CD4-positive, alpha-beta T cell treated with Interleukin-17A for 1 hour (primary cell): ENCODE measurements at places on chromosomes 13 and 19.
A peak's percentile ranks its signal among the peaks of the same experiment; 100 is the strongest.

DNA sequence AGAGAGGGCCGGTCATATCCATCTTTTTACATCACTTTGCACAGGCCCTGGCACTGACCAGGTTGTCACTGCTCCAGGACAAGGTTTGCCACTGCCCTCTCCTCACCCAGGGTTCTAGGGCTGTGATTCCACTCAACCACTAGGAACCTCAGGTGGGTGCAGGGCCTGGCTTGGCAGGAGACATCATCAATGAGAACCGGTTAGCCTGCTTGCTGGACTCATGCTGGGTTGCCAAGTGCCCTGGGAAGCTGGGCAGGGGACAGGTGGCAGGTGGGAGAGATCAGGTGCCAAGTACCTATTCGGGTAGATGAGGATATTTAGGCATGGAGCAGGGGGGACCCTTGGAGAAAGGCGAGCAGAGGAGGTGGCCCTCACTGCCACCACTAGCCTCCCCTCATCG is 4.2 kb upstream of the CERS4 start:
- no peak for DNase-seq

GRCh38 chr13:61989978-61990377 is 574.3 kb upstream of the PCDH20 start:
- DNase-seq = no peak

DNA sequence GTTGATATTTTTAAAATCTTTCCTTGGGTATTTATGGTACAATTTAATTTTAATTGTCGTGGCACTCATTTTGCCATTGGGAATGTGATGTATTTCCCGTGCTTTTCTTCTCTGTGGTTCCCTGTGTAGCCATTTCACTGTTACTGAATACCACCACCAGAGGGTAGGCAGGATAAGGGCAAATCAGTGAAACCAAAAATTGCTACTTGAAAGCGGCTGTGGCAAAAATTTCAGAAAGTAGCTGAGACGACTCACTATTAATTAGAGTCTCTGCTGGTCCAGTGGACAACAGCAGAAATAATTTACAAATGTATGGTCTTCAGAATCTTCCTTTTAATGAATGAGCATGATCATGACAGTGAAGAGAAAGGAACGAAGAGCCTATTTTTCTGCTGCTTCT is 34.4 kb upstream of the MIR17HG start:
- peak; percentile 59 for DNase-seq

DNA sequence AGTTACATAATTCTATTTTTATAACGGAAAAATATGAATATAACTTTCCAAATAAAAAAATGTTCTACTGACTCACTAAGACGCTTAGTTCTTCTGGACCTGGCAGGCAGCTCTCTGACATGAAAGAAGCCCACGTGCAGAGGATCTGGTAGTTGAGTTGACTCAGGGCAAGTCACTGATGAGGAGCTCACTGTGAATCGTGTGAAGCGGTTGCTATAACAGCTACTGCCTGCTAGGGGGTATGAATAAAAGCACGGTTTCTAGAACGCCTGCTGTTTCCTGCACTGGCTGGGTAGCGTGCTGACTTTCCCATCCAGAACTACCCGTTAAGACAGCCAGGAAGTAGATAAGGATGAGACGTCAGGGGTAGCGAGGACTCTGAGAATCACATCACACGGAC is 54.7 kb upstream of the WASF3 start:
- peak; percentile 3 for DNase-seq

DNA sequence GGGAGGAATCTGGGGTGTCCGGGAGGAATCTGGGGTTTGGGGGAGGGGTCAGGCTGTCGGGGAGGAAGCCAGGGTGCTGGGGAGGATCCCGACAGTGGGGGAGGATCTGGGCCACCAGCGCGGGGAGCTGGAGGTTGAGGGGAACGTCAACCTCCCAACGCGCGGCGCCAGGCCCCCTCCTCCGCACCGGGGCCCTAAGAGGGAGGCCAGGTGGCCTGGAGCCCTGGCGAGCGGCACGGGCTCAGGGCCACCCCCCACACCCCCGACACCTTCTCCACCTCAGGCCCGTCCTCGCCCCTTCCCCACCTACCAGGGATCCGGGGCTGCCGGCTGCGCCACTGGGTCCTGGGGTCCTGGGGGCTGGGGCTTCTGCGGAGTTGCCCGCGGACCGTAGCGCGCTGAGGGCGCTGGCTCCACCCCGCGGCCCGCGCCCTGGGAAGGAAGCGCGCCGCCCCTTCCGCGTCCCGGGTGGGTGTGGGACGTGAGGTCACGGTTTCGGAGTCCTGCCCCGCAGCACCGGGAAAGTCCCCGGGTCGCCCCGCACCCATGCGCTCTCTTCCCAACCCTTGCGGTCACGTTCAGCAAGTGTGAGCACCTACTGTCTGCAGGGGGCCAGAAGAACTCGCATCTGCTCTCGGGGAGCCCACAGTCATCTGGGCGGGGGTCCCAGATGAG is at the start of gene TICAM1:
Gene TICAM1, minus strand, starts transcription at position 409 of the 675 bp plus-strand sequence. CDS start 13,335 bp downstream, outside the sequence.
- DNase-seq = peak; percentile 91

GRCh38 chr19:1362387-1363257 is 21.1 kb upstream of the NDUFS7 start:
- no peak for DNase-seq

- DNase-seq = no peak
These were observed 92.3 kb downstream of the RFC3 start for GRCh38 chr13:33910255-33910654.

DNA sequence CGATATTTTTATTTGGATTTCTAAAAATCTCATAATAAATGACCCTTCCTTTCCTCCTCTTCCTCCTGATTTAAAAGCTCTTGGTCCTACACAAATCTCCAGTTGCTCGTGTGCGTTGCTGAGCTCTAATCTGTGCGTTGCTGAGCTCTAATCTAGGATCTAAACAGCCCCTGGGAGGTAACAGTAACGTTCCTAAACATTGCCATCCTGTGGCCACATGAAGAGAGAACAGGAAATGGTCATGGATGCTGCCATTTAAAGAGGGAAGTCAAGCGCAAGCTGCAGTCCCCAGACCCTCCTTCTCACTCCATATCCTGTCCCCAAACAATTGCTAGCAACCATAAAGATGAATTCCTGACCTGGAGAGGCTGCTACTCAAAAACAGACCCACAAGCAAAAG is 170.8 kb downstream of the NUFIP1 start:
- DNase-seq = no peak

- no peak for DNase-seq
These were observed 94.3 kb upstream of the MBNL2 start for GRCh38 chr13:97127842-97128241.

DNA sequence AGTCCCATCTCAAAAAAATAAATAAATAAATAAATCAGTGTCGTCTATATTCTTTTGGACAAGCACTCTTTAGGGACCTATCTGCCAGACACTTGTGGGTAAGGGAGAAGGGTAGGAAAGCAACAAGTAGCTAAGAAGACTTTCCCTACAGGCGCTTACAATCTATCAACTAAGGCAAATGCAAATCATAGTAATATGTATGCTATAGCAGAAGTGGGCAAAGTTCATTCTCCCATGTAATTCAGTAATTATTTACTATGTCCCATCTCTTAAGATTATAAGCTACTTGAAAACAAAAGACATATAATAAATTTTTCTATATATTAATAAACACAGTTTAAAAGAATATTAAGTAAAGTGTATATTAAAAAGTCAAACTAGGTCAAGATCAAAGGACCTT is 16.5 kb downstream of the ELF1 start:
- no peak for DNase-seq

DNA sequence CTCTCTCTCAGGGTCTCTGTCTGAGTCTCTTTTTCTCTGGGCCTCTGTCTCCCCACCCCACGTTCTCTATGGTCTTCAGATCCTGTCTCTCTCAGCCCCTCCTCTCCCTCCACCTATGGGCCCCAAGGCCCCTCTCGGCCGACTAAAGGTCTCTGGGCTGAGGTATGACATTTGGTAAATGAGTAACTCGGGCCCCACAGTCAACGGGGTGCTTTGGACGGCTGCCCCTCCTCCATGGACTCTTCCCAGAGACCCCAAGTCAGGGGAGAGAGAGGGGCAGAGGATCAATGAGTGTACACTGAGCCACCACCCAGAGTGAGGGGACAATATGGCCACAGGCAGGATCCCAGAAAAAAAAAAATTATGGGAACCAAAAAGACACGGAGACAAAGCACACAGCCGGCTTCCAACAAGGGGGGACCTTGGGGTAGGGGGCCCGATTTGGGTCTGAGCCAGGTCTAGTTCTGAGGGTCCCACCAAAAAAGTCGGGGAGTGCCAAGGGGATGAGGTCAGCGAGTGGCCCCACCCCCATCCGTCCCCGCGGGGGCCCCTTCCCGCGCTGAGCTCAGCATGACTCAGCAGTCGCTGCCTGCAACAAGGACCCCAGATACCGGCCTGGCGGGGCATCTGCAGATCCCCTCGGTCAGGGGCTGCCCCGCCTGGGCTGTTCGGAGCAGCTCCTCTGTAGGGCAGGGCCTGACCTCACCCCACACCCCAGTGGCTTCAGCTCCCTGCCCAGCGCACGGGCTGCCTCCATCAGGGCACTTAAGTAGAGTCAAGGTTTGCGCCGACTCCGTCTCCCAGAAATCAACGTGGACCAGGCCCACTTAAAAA is 1.5 kb upstream of the FTL start:
- DNase-seq = peak; percentile 56

DNA sequence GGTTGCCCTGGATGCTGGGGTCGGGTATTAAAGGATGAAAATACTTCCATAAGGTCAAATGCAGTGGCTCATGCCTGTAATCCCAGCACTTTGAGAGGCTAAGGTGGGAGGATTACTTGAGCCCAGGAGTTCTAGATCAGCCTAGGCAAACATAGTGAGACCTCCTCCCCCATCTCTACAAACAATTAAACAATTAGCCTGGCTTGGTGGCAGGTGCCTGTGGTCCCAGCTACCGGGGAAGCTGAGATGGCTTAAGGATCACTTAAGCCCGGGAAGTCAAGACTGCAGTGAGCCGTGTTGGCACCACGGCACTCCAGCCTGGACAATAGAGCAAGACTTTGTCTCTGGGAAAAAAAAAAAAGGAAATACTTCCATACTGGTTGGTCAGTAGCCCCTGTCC is 1.5 kb downstream of the KLK11 start:
- DNase-seq = no peak

GRCh38 chr19:49555600-49556411 is 24.6 kb downstream of the NOSIP start:
- DNase-seq = peak; percentile 87
